ENCODE measurements at places on chromosomes 2 and 18.

DNA sequence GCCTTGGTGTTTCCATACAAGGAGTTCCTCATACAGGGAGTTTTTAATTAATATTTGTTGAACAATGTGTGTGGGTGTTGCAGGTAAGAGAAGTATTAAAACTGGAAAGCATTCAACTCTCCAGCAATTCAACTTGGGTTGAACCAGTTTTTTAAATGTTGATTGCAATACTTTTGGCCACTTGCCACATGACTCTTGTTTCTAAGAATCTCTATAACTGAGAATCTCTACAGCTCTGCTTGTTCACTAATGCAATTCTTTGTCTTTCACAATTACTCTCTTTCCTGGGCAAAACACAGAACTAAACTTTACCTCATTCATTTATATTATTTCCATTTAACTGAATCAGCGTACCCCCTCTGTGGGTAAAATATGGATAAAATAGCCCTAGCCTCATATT lies 429.4 kb downstream of the ARHGAP15 start:
- DNase-seq: peak; percentile 66

- no peak for DNase-seq
These were observed 42.4 kb upstream of the PPM1B start for GRCh38 chr2:44126106-44126797.

DNA sequence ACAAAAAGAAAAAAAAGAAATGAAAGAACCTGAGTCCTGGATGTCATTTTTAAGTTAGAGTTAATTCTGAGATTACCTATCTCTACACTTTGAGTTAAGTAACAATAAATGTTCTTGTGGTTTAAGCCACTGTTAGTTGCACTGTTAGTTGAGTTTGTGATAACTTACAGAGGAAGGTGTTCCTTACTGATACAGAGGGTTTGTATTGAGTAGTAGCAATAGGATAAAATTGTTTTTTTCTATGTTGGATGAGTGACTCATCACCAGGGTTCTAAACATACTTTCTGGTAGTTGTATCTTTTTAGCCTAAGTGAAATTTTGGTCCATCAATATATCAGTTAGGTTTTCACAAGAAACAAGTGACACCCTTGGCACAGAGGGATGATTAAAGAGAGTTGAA lies 4.0 kb upstream of the LCLAT1 start:
- DNase-seq: no peak

DNA sequence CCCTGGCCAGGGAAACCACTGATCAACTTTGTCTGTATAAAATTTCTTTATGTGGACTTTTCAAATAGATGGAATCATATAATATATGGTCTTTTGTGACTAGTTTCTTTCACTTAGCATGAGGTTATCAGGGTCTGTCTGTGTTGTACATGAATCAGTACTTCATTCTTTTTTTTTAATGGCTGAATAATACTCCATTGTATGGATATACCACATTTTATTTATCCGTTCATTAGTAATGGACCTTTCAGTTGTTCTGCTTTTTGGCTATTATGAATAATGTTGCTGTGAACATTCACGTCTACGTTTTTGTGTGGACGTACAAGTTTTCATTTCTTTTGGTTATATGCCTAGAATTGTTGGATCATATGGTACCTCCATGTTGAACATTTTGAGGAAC lies 69.1 kb upstream of the GAREM2 start:
- DNase-seq: no peak
